Caco-2 (cell line): ENCODE measurements at places on chromosomes 6 and 20.

- DNase-seq = no peak
- no peak overlapping the region for H3K27ac ChIP-seq
- H3K4me3 ChIP-seq = no peak overlapping the region
- H3K4me1 ChIP-seq = no peaks in the 10 kb centered on the region
Observed at GRCh38 chr6:154602708-154603107, 92.2 kb upstream of the CNKSR3 start.

DNA sequence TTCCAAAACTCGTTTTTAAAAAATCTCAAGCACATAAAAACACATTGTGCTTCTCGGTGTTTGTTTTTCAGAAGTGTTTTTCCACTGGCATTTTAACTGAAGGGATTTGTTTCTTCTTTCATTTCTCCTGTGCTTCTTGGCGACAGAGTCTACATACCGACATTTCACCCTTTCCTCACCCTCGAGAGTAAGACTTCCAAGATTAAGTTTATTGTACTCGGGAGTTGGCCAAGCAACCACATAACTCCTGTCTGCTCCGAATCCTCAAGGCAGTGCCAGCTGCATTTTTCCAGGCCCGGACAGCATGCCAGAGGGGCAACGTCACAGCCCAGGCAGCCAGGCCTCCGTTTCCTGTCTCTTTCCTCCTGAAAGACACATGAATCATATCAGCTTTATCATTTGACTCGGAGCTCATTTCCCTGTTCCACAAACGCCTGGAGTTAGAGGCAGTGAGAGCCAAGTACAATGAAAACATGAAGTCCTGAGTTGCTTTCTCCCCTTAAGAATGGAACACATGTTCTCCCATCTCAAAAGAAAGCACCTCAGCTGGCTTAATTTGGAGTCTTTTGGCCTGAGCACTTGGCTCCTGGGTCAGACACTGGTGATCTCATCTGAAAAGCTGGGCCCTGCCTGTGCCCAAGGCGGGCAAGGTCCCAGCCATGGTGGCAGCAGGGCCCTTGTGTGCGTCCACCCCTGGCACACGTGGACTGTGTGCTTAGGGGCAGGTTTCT is 23.2 kb upstream of the FAM50B start:
- no peak overlapping the region for H3K4me3 ChIP-seq
- no peaks in the 10 kb centered on the region for H3K4me1 ChIP-seq
- H3K36me3 ChIP-seq = no peaks in the 10 kb centered on the region
- no peak for DNase-seq
- no peak overlapping the region for H3K27ac ChIP-seq
- H3K27me3 ChIP-seq = no peaks in the 10 kb centered on the region

- no peak overlapping the region for H3K4me3 ChIP-seq
- H3K36me3 ChIP-seq = no peaks in the 10 kb centered on the region
- no peaks in the 10 kb centered on the region for H3K4me1 ChIP-seq
- H3K27ac ChIP-seq = no peak overlapping the region
- no peaks in the 10 kb centered on the region for H3K27me3 ChIP-seq
Observed at GRCh38 chr6:99780556-99780885, 173.9 kb downstream of the PRDM13 start.

DNA sequence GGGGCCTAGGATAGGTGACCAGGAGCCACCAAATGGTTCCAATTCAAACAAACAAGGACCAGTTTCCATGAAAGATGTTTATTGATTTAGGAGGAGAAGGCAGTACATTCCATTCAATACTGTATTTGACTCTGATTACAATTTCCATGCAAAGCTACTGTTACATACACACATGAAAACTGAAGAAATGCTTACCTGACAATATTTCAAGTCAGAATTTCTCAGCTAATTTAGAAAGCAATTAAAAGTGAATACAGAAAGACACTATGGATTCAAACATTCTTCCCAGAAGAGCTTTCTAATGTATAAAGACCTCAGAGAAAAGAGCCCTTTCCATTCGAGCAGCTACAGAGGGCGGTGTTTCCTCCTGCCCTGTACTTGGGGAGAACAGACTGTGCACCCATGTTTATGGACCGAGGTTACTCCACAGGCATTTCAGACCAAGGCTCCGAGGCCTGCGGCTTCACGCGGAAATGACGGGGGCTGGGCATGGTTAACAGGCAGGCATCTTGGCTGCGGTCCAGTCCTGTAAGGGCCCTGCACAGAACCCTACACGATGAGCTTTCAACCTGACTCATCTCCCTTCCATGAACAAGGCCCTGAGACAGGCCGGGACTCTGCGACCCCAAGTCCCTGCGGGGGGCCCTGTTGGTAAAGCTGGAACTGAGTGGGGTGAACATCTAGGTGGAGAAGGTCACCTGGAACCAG is 25.7 kb upstream of the TCFL5 start:
- no peak overlapping the region for H3K27ac ChIP-seq
- H3K36me3 ChIP-seq = peaks cover 8% of the 10 kb centered on the region
- H3K4me1 ChIP-seq = no peaks in the 10 kb centered on the region

DNA sequence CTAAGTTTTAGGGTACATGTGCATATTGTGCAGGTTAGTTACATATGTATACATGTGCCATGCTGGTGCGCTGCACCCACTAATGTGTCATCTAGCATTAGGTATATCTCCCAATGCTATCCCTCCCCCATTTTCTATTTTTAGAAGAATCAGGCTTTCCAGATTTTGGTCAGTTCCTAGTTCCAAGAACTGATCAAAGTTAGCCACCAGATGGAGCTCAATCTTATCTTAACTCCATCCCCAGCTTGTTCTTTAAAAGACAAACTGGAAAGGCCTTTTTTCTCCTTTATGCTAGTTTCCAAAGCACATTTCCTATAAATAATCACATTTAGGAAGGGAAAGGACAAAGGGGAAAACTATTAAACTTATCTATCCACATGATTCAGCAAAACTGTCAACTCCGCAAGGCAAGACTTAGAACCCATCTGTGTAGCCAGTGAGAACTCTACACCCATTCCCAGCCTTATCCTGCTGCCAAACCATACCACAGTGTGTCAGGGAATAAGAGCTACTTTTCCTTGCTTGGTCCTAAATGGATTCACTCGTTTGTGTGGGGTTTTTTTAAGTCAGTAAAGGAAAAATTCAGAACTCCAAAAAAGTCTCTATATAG is 22.8 kb upstream of the KHDC1 start:
- H3K27ac ChIP-seq = no peak overlapping the region
- no peaks in the 10 kb centered on the region for H3K27me3 ChIP-seq
- H3K36me3 ChIP-seq = no peaks in the 10 kb centered on the region
- H3K4me1 ChIP-seq = peaks cover 23% of the 10 kb centered on the region; the same call in 1 of the 2 replicates
- DNase-seq = peak; percentile 42
- no peak overlapping the region for H3K4me3 ChIP-seq

DNA sequence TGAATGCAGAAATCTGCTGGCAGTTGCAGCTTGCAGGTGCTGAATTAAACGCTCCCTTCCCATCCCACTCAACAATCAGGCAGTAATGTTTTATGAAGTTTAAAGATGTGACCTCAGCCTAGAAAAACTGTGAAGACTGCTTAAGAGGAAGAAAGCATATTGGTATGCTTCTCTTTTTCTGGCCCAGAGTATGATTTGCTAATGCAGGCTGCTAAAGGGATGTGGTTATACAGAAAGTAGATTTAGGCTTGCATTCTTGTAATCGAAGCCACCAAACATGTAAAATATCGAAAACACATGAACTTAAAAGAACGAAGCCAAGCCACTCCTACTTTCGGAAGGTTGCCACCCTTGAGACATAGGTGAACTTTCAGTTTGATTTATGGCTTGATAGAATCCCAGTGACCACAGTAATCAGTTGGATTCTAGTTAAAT is 40.7 kb downstream of the MAP3K5 start:
- no peaks in the 10 kb centered on the region for H3K4me1 ChIP-seq
- no peak overlapping the region for H3K4me3 ChIP-seq
- no peak overlapping the region for H3K27ac ChIP-seq
- H3K27me3 ChIP-seq = no peaks in the 10 kb centered on the region
- H3K36me3 ChIP-seq = no peaks in the 10 kb centered on the region

GRCh38 chr20:15742087-15742486 is 831.2 kb downstream of the KIF16B start:
- H3K27ac ChIP-seq = no peak overlapping the region
- no peak overlapping the region for H3K4me3 ChIP-seq
- H3K27me3 ChIP-seq = no peaks in the 10 kb centered on the region
- H3K36me3 ChIP-seq = no peaks in the 10 kb centered on the region
- no peak for DNase-seq

DNA sequence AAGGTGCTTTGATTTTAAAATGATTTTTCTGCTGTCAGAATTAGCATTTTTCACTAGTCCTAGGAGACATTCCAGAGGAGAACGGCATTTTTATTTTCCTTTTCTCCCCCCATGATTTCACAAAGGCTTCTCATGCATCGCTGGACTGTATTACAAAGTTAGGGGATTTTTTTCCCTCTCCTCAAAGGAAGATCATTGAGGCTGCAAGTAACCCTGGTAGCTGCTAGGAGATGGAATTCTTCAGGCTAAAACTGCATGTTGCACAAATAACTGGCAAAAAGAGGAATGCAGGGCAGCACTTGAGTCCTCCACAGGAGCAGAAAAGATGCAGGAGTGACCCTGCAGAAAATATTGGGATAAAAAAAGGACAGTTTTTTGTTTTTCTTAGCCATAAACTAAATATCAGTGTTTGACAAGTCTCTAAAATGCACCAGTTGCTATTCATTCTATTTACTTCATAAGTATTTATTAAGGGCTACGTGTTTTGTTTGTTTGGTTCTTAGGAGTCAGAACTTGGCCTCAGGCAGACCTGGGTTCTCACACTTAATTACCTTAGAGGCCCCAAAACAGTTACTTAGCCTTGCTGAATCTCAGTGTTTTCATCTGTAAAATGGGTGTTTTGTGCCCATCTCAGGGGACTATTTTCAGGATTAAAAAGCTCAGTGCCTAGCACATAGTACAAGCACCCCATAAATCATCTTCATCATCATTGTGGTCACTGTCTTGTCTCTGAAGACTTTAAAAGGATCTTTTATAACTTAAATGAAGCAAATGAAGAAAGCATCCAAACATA is 144.5 kb upstream of the ID4 start:
- H3K36me3 ChIP-seq = no peaks in the 10 kb centered on the region
- H3K27ac ChIP-seq = no peak overlapping the region
- no peaks in the 10 kb centered on the region for H3K4me1 ChIP-seq
- no peak overlapping the region for H3K4me3 ChIP-seq
- no peak for DNase-seq

GRCh38 chr6:1187293-1188131 is 124.4 kb upstream of the FOXQ1 start:
- no peak overlapping the region for H3K4me3 ChIP-seq
- no peak for DNase-seq
- H3K4me1 ChIP-seq = no peaks in the 10 kb centered on the region
- H3K27me3 ChIP-seq = no peaks in the 10 kb centered on the region
- no peaks in the 10 kb centered on the region for H3K36me3 ChIP-seq
